ENCODE measurements at places on chromosomes 6 and 20.

DNA sequence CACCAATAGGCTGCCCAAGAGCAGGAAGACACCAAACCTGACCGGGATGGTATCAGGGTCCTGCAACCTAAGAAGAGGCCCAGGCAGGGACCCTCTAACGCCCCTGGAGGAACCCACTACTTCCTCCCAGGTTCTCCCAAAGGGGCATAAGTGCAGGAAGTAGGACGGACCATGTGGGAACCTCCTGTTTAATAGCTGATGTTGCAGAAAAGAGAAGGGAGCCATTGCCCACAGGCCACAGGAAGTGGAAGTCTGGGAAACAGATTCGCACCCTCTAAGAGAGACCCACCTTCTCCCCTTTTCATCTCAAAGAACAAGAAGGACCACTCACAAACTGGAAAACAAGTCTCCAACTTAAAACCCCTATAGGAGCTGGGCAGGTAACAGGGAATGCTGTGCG is 18.1 kb downstream of the PREX1 start:
- no peaks in the 10 kb centered on the region for H3K36me3 ChIP-seq
- no peaks in the 10 kb centered on the region for H3K27me3 ChIP-seq
- no peak for DNase-seq

DNA sequence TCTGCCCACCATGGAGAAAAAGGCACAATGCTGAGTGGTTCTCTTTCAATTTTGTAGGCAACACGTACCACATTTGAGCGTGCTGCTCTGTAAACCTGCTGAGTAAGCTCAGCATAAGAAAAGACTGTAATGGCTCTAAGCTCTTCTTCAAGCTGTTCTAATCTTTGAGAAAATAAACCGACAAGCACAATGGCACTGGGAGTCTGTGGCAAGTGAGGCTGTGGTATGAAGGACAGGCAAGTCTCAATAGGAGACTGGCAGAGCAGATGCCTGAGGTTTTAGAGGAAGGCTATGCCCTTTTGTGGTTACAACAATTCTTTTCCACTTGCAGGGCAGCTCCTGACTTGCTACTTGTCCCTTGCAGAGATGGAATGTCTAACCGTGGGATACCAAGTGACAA is 136.7 kb upstream of the EXOC2 start:
- no peak overlapping the region for H3K4me3 ChIP-seq
- no peaks in the 10 kb centered on the region for H3K27me3 ChIP-seq
- no peaks in the 10 kb centered on the region for H3K4me1 ChIP-seq
- DNase-seq = no peak
- H3K27ac ChIP-seq = no peak overlapping the region

DNA sequence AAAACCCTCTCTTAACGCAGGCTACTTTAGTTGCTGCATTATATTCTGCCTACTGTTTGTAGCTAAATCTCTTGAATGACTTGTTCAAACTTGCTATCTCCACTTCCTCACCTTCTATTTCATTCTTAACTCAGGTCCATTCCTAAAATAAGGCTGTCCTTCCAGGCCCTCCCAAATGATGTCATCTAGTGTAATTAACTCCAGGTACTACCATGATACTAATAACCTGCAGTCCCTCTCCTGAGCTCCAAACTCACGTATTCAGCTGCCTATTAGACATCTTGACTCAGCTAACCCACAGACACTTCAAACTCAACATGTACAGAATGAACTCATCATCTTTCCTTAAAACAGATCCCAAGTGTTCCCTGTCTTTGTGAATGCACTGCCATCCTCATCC is 10.5 kb upstream of the TOP1 start:
- H3K27ac ChIP-seq = no peak overlapping the region
- H3K4me3 ChIP-seq = no peak overlapping the region
- no peaks in the 10 kb centered on the region for H3K4me1 ChIP-seq
- no peaks in the 10 kb centered on the region for H3K36me3 ChIP-seq
- H3K27me3 ChIP-seq = peaks cover 2% of the 10 kb centered on the region

DNA sequence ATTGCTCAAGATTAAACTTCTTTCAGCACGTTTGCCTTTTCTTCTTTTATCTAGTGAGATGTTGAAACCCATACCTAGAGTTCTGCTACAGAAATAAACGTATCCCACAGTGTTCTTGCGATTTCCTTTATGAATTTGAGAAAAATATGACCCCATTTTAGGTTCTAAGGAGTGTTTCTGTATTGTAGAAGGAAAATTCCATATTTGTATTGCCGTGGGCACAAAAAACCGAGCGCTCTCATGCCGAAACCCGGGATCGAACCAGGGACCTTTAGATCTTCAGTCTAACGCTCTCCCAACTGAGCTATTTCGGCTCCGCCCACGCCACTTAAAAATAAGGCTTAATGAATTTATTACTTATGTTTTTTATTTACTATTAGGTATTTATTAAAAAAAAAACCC is 23.7 kb downstream of the ZNF311 start:
- peak; percentile 88 for DNase-seq
- H3K27ac ChIP-seq = peak overlapping the region; percentile 47
- H3K27me3 ChIP-seq = no peaks in the 10 kb centered on the region
- peak overlapping the region; percentile 99 for H3K4me3 ChIP-seq
- H3K4me1 ChIP-seq = peaks cover 20% of the 10 kb centered on the region

GRCh38 chr6:28269492-28269891 is 2.5 kb downstream of the ZSCAN26 start:
- H3K27me3 ChIP-seq = no peaks in the 10 kb centered on the region
- no peak for DNase-seq
- H3K36me3 ChIP-seq = peaks cover 10% of the 10 kb centered on the region

GRCh38 chr6:153328194-153328593 is 197.1 kb upstream of the RGS17 start:
- no peak for DNase-seq
- no peaks in the 10 kb centered on the region for H3K4me1 ChIP-seq
- no peak overlapping the region for H3K27ac ChIP-seq
- H3K27me3 ChIP-seq = no peaks in the 10 kb centered on the region
- H3K36me3 ChIP-seq = no peaks in the 10 kb centered on the region

- peak overlapping the region; percentile 6 for H3K27ac ChIP-seq
- no peaks in the 10 kb centered on the region for H3K36me3 ChIP-seq
- H3K4me3 ChIP-seq = no peak overlapping the region
- no peaks in the 10 kb centered on the region for H3K27me3 ChIP-seq
- peaks cover 5% of the 10 kb centered on the region for H3K4me1 ChIP-seq
Observed at GRCh38 chr6:145733810-145734209, 1.5 kb downstream of the EPM2A start.

DNA sequence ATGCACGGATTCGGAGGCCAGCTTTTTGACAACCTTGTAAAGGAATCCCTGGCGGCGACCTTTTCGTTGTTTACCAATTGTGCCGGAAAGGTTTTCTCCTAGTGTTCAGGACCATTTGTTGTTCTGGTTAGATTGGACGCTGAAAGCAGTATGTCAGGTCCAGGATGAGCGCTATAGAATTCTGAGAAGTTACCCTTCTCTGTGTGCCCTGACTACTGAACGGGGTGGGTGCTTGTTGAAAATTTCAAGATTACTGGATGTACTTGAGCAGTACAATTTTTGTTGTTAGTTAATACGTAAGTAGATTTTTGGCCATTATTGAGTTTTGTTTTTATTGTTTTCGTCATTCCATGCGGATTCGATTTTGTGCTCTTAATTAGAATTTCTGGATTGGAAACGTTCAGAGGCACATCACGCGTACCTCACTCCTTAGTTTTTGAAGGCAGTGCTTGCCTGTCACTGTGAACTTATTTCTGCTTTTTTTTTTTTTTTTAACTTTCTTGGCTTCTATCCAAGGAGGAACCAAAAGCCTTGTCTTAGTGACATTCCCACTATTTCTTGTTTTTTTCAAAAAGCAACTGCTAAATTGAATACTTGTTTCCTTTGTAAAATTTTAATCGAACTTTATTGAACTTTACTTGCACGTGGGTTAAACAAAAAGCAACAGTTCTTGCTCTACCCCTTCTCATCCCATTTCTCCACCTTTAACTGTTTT is 898 bp downstream of the XRN2 start:
- no peak for DNase-seq
- H3K36me3 ChIP-seq = no peaks in the 10 kb centered on the region
- H3K4me1 ChIP-seq = peaks cover 19% of the 10 kb centered on the region
- H3K27me3 ChIP-seq = no peaks in the 10 kb centered on the region
- peak overlapping the region; percentile 95 for H3K27ac ChIP-seq

DNA sequence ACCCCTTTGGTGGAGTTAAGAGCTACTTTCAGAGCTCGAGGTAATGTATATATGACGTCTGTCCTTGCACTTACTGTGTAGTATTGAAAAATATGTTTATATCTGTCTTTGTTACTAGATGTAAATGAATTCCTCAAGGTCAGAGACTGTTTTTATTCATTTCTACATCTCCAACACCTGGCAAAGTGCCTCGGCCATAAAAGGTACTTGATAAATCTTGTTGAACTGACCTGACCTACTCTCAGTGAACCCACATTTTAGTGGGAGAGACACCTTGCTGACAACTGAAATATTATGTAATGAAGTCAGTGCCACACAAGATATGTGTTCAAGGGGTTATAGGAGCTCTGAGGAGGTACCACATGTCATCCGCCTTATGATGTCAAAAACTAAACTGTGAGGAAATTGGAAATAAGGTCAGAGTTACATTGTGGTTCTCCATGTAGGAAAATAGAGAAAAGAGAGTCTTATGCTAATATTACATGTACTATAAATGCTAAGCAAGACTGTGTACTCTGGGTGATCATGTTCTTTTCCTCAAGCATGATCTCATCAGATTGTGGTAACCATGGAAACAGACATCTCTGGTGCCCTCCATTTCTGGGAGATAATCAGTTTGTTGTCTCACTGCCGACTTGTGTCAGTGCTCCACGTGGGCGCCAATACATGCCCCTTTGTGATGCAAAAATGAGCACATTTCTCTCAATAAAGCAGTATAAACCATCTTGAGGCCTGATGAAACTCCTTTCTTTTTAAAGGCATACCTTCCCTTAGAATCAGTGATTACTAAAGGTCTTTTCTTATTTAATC is 5.7 kb upstream of the TMEM30A start:
- H3K4me1 ChIP-seq = peaks cover 4% of the 10 kb centered on the region
- H3K27me3 ChIP-seq = no peaks in the 10 kb centered on the region
- no peaks in the 10 kb centered on the region for H3K36me3 ChIP-seq

DNA sequence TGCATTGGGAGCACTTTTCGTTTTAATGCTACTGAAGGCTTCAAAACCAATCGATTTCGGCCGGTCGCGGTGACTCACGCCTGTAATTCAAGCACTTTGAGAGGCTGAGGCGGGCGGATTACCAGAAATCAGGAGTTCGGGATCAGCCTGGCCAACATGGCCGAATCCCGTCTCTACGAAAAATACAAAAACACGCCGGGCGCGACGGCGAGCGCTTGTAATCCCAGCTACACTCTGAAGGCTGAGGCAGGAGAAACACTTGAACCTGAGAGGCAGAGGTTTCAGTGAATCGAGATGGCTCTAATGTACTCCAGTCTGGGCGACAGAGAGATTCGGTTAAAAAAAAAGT is 58.4 kb downstream of the TRIM38 start:
- peak overlapping the region; percentile 97 for H3K27ac ChIP-seq
- DNase-seq = no peak
- peaks cover 4% of the 10 kb centered on the region for H3K4me1 ChIP-seq
- no peaks in the 10 kb centered on the region for H3K27me3 ChIP-seq
- peak overlapping the region; percentile 96 for H3K4me3 ChIP-seq
- H3K36me3 ChIP-seq = no peaks in the 10 kb centered on the region

DNA sequence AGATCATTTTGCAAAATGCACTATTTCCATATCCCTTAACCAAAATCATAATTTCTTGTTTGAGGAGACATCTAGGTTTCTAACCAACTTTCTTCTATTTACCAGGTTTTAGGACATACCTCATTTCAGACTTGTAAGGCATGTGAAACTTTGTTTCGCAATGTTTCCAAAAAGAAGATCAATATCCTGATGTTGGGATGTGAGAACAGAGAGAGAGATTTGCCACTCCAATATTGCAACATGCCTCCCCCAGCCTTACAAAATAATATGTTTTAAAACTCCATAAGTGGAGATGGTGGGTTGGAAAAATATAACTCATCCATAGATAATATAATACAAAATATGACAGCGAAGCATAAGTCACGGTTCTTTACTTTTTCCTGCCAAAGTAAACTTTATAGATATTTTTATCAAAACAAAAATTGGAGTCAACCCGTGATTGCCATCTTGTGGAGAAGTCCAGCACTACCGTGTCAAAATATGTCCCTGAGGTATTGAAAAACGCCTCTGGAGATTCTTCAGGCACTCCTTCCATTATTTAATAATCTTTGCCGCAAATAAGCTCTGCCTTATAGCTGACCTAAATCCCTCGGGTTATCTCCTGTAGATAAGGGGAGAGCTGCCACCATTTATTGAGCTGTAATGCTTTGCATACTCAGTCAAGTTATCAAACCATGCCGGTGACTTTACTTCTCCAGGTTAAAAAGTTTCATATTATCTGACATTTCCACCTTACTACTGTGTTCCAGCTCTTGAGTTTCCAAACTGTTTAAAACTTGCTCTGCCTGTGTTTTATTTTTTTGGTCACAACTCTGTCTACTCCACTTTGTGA is 534.2 kb downstream of the HACE1 start:
- H3K27me3 ChIP-seq = no peaks in the 10 kb centered on the region
- H3K4me1 ChIP-seq = no peaks in the 10 kb centered on the region
- no peak overlapping the region for H3K4me3 ChIP-seq
- no peaks in the 10 kb centered on the region for H3K36me3 ChIP-seq

GRCh38 chr20:5835321-5835821 is 85.2 kb downstream of the SHLD1 start:
- peak overlapping the region; percentile 77 for H3K27ac ChIP-seq
- no peak overlapping the region for H3K4me3 ChIP-seq
- H3K4me1 ChIP-seq = peaks cover 15% of the 10 kb centered on the region
- no peaks in the 10 kb centered on the region for H3K36me3 ChIP-seq

- H3K4me1 ChIP-seq = no peaks in the 10 kb centered on the region
- H3K27ac ChIP-seq = no peak overlapping the region
Observed at GRCh38 chr6:157946865-157947532, 34.7 kb upstream of the SYNJ2 start.

GRCh38 chr6:14211562-14211942 is 94.0 kb downstream of the CD83 start:
- no peak for DNase-seq
- H3K27ac ChIP-seq = peak overlapping the region; percentile 65
- H3K27me3 ChIP-seq = no peaks in the 10 kb centered on the region
- H3K4me3 ChIP-seq = peak overlapping the region; percentile 73
- no peaks in the 10 kb centered on the region for H3K36me3 ChIP-seq

Data from naive thymus-derived CD4-positive, alpha-beta T cell (primary cell).